Frontal cortex (tissue), 4 donors: ENCODE measurements at places on chromosomes 2 and 18.

GRCh38 chr2:239160226-239161143 is 240.3 kb downstream of the HDAC4 start:
- DNase-seq: no peak

DNA sequence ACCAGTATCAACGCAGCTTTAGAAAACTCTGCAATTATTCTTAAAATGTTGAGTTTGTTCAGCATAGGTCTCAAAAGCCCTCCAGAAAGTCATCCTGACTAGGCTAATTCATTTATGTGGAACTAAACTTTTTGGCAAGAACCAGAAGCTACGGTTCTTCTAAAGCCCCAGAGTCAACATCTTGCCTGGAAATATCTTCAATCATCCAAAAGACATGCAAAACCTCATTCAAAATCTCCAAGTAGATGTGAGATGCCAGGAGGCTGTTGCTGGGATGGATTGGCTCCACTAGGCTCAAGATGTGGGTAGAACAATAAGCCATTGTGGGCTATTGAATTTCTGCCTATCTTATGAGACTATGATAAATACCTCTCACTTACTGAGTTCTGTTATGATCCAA is 2.1 kb upstream of the SCG2 start:
- no peak for DNase-seq

DNA sequence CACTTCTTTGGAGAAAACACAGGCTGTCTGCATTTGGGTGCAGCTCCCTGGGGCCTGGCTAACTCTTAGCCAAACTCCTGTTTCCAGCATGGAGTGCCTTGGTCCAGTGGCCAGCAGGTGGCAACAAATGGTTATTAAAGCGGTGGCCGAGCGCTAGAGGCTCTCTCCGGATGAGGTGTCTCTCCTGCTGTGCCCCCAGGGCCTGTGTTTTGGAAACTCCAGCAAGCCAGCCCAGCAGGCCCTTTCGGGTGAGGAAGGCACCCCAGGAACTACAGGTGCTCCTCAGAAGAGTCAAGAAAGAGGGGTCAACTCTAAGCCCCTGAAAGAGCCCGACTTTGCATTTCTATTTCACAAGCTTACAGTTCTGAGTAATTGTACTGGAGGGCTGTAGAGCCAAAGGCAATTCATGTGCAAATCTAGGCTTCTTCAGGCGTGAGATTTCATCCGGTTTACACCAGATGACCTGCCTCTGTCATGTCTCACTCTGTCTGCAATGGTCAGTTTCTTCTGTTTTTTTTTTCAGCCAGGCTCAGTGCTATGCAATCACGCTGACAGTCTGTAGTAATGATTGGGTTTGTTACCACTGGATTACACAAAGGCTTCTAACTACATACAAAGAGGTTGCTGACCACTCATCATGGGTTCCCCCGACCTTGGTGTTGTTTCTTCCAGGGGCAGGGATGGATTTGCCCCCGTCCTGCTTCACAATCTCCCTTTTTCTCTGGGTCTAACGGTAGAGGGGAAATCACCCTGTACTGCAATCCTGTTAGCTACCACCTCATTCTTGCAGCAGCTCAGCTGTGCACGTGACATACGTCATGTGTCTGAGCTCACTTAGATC is 7.6 kb upstream of the CHRNA1 start:
- peak; percentile 77 for DNase-seq

- no peak for DNase-seq
Observed at GRCh38 chr2:203808046-203808750, 59.4 kb upstream of the CTLA4 start.
